ENCODE measurements at places on chromosomes 6 and 20. TPM values are rescaled to one million over a fixed set of nuclear protein-coding genes. Genes with fewer than 3 reads are reported as not detected.

DNA sequence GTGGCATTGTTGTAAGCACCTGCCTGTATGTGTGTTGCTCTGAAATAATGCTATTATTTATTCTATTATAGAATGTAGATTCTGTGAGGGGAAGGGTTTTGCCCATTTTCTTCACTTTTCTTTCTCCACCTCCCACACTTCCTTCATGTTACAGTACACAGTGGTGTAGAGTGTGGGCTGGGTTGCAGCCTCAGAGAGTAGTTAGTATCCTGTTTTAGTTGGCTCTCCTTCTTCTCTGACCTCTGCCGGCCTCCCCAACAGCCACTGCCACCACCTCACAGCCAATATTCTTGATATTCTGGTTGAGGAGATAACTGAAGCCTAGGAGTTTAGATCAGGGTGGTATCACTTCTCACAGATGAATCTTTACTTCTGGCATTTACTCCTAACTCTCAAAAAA, 143.4 kb downstream of the BCKDHB start:
- no peaks in the 10 kb centered on the region for H3K27me3 ChIP-seq
- H3K27ac ChIP-seq: no peak overlapping the region
- H3K4me3 ChIP-seq: no peak overlapping the region
- no peaks in the 10 kb centered on the region for H3K36me3 ChIP-seq

DNA sequence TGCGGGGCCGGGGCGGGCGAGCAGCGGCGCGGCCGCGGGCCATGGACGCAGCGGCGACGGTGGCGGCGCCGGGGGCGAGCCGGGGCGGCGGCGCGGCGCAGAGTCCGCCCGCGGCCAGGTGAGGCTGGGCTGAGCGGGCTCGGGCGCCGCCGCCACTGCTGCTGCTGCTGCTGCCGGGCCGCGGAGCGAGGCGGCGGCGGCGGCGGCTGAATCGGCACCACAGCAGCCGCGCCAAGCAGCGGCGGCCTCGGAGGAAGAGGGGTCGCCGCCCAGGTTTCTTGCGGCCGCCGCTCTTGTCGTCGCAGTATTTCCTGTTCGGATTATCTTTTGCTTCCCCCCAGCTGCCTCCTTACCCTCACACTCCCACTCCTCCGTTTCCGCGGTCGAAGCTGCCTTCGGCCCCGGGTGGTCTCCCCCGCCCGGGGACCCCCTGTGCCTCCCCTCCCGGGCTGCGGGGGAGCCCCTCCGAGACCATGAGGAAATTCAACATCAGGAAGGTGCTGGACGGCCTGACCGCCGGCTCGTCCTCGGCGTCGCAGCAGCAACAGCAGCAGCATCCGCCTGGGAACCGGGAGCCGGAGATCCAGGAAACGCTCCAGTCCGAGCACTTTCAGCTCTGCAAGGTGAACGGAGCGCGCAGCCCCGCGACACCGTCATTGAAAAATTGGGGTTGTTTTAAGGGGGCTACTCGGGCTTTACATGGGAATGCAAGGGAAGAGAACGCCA, at the start of gene STXBP5:
STXBP5 (plus strand) TSS at position 358 of the 726 bp plus-strand sequence; CDS start at position 474, 116 bp downstream.
- DNase-seq: peak; percentile 69
- H3K36me3 ChIP-seq: no peaks in the 10 kb centered on the region
- no peaks in the 10 kb centered on the region for H3K27me3 ChIP-seq
- peaks cover 28% of the 10 kb centered on the region for H3K4me1 ChIP-seq
- peak within 1 kb of the TSS; percentile 65 for H3K4me3 ChIP-seq
- peak within 1 kb of the TSS; percentile 72 for H3K27ac ChIP-seq

Gene BMP7
- 11.2 TPM for total RNA-seq

DNA sequence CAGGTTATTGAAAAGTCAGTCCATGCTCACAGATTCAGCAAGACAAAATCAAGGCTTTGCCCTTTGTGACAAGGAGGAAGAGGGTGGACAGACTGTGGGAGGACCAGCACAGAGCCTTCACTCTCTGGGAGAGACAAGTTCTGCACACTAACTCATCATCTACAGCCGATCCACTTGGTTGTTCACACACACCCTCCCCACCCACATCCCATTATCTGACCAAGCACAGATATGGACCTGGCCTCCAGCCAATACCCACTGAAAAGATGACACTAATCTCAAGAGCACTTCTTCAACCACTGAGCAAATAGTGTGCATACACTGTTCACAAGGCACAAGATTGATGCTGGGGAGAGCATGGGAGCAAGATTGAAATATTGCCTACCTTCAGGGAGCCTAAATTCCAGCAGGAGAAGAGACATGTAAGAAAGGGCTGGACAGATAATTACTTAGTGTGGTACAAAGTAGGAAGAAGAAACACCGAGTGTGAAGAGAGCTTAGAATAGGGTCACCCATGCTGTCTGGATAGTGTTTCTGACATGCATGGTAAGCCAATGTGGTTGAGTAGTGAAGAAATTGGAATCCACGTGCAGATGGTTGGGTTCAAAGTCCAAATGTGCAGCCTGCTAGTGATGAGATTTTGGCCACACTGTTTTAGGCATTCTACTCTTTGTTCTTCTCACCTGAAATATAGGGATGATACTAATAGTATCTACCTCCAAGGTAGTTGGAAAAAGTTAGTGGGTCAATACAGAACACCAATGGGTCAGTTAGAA, 21.7 kb upstream of the IL17A start:
- no peak overlapping the region for H3K4me3 ChIP-seq
- no peak for DNase-seq
- H3K36me3 ChIP-seq: no peaks in the 10 kb centered on the region
- H3K27ac ChIP-seq: no peak overlapping the region
- no peaks in the 10 kb centered on the region for H3K4me1 ChIP-seq

Gene ULBP3
- 7.1 TPM for total RNA-seq

DNA sequence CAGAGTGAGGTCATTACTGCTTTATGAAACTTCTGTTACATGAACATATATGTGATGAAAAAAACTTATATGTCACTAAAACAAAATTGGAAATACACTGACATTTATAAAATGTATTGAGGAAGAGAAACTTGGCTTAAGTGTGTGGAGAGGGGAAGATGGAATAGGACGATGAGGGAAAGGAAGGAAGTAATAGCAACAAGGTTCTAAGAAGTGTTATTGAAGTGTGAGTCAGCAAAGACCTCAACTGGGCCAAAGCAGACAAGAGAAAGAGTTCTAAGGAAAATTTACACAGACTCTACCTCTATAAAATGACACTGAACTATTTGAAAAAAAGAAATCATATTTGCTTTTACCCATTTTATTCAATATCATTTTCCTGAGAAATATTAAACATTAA, 38.3 kb downstream of the SNX3 start:
- peaks cover 13% of the 10 kb centered on the region for H3K4me1 ChIP-seq
- no peaks in the 10 kb centered on the region for H3K36me3 ChIP-seq
- no peak for DNase-seq
- H3K27ac ChIP-seq: no peak overlapping the region
- H3K4me3 ChIP-seq: no peak overlapping the region
- H3K27me3 ChIP-seq: no peaks in the 10 kb centered on the region

GRCh38 chr6:158805698-158806377, 13.3 kb downstream of the EZR start:
- no peak for DNase-seq
- no peak overlapping the region for H3K4me3 ChIP-seq
- no peaks in the 10 kb centered on the region for H3K27me3 ChIP-seq
- H3K27ac ChIP-seq: no peak overlapping the region
- peaks cover 12% of the 10 kb centered on the region for H3K4me1 ChIP-seq
- H3K36me3 ChIP-seq: no peaks in the 10 kb centered on the region

- H3K27me3 ChIP-seq: no peaks in the 10 kb centered on the region
- H3K4me3 ChIP-seq: no peak overlapping the region
- peak; percentile 40 for DNase-seq
- H3K27ac ChIP-seq: no peak overlapping the region
- H3K4me1 ChIP-seq: peaks cover 5% of the 10 kb centered on the region
- no peaks in the 10 kb centered on the region for H3K36me3 ChIP-seq
Observed at GRCh38 chr6:70686548-70687133, 19.0 kb downstream of the SMAP1 start.

Gene RIOK1
- total RNA-seq: 21.5 TPM

Gene CDC5L
- total RNA-seq: 53.6 TPM

GRCh38 chr20:57312138-57312537, 17.5 kb upstream of the SPO11 start:
- no peaks in the 10 kb centered on the region for H3K27me3 ChIP-seq
- DNase-seq: no peak
- H3K27ac ChIP-seq: no peak overlapping the region
- H3K36me3 ChIP-seq: no peaks in the 10 kb centered on the region

Gene TREM2
- total RNA-seq: not detected

Gene SDC4
- total RNA-seq: 19.3 TPM

Gene CLDN20
- total RNA-seq: not detected

DNA sequence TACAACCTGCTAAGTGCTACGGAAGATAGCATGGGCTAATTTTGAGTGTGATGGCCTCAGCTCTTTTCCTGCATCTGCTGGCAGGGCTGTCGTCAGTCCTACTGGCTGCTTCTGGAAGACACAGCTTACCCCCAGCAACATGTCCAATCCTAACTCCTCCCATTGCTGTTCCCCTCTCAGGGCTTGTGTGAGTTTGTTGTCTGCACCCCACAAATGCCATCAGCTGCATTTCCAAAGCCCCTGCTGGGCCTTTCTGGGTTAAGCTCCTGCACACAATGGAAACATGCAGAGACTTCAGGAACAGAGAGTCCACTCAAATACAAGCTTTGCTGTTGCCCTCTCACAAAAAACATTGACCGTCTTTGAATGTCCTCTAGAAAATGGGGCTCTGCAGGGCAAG, 84.7 kb downstream of the RNF182 start:
- peak; percentile 78 for DNase-seq
- peaks cover 36% of the 10 kb centered on the region for H3K4me1 ChIP-seq
- H3K27me3 ChIP-seq: no peaks in the 10 kb centered on the region
- H3K36me3 ChIP-seq: no peaks in the 10 kb centered on the region
- no peak overlapping the region for H3K4me3 ChIP-seq
- no peak overlapping the region for H3K27ac ChIP-seq

- no peak for DNase-seq
- H3K27ac ChIP-seq: no peak overlapping the region
- no peak overlapping the region for H3K4me3 ChIP-seq
- H3K4me1 ChIP-seq: peaks cover 18% of the 10 kb centered on the region
- no peaks in the 10 kb centered on the region for H3K27me3 ChIP-seq
Observed at GRCh38 chr6:110389689-110390382, 25.5 kb downstream of the DDO start.

DNA sequence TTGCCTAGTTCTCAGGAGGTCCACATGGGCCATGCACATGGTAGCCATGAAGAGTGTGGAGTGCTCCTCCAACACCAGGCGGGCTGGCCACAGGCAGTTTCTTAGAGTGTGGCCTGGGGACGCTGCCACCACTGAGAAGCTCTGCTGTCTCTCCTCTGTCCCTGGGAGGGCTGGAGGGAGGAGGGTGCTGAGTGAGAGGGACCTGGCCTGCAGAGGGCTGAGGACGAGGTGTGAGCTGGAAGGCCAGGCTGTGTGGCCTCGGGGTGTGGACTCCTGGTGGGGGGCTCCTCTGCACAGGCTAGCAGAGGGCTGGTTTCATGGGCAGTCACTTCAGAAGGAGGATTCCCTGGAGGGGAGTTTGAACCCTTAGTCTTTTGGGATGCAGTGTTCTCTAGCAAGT, 39.7 kb downstream of the SYNJ2 start:
- H3K27me3 ChIP-seq: no peaks in the 10 kb centered on the region
- no peak overlapping the region for H3K27ac ChIP-seq
- H3K36me3 ChIP-seq: no peaks in the 10 kb centered on the region
- H3K4me3 ChIP-seq: no peak overlapping the region
- H3K4me1 ChIP-seq: peaks cover 3% of the 10 kb centered on the region

DNA sequence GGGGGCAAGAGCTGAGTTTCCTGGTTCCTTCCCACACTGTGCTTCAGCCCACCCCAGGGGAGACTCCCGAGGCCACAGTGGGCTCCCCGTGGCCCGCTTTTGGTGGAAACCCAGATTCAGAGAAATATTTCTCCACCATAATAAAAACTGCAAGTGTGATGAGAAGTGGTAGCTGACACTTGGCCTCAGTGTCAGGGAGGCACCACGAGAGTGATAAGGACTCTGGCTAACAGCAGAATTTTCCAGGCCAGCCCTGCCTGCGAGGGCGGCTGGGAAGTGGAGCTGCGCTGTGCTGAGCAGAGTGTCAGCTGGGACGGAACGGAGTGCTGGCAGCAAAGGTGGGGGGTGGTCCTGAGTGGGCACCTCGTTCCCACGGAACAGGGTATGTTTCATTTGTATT, 22.5 kb downstream of the SPATA2 start:
- H3K36me3 ChIP-seq: no peaks in the 10 kb centered on the region
- H3K27me3 ChIP-seq: no peaks in the 10 kb centered on the region
- no peak for DNase-seq
- peaks cover 21% of the 10 kb centered on the region for H3K4me1 ChIP-seq
- no peak overlapping the region for H3K4me3 ChIP-seq

DNA sequence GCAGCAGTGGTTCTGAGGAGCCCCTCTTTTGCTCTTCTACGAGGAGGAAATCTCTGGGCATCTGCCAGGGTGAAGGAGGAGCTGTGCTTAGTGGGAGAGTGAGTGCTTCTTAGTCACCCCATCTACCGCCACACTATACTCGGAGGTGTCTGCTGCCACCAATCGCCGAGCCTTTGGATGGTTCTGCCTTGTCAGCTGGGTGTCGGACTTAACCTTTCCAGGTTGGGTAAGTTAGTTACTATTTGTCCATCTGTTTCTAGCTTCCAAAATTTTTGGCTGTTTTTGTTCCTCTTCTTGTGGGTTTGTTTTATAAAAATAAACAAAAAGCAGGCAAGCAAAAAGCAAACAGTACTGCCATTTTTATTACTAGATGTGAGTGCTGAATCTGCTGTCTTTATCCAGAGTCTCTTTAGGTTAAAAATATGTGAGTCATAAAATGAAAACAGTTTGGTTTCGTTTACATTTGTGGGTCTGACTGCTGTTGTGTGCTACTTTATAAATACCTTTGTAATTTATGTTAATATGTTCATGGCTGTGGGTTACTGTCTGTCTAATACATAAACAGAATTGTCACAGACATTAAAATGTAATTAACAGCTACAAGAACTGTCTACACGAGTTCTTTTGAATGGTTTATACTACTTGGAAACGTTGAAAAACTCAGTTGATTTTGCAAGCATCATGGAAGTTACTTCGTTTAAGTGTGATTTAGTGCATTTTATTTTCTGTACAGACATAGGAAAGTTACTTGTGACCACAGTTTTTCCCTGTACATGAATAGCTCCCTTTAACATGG, 89.2 kb downstream of the ARID1B start:
- H3K27me3 ChIP-seq: no peaks in the 10 kb centered on the region
- H3K4me1 ChIP-seq: peaks cover 43% of the 10 kb centered on the region
- H3K36me3 ChIP-seq: peaks cover 4% of the 10 kb centered on the region
- no peak overlapping the region for H3K4me3 ChIP-seq
- no peak for DNase-seq
- no peak overlapping the region for H3K27ac ChIP-seq

GRCh38 chr20:63158352-63158751, 57.6 kb downstream of the YTHDF1 start:
- H3K36me3 ChIP-seq: no peaks in the 10 kb centered on the region
- H3K27me3 ChIP-seq: no peaks in the 10 kb centered on the region
- H3K4me3 ChIP-seq: no peak overlapping the region
- H3K4me1 ChIP-seq: no peaks in the 10 kb centered on the region

- H3K4me3 ChIP-seq: no peak overlapping the region
- no peak for DNase-seq
- H3K27me3 ChIP-seq: no peaks in the 10 kb centered on the region
- H3K36me3 ChIP-seq: no peaks in the 10 kb centered on the region
- peaks cover 13% of the 10 kb centered on the region for H3K4me1 ChIP-seq
- H3K27ac ChIP-seq: no peak overlapping the region
Observed at GRCh38 chr6:62998022-62998421, 213.2 kb upstream of the FKBP1C start.

GRCh38 chr6:165936096-165936495, 231.6 kb downstream of the TBXT start:
- H3K4me1 ChIP-seq: peaks cover 9% of the 10 kb centered on the region
- no peak overlapping the region for H3K27ac ChIP-seq
- H3K4me3 ChIP-seq: no peak overlapping the region
- H3K27me3 ChIP-seq: no peaks in the 10 kb centered on the region
